Endothelial cell of umbilical vein (primary cell): ENCODE measurements at places on chromosomes 3 and 15. TPM values are rescaled to one million over a fixed set of nuclear protein-coding genes. Genes with fewer than 3 reads are reported as not detected.

DNA sequence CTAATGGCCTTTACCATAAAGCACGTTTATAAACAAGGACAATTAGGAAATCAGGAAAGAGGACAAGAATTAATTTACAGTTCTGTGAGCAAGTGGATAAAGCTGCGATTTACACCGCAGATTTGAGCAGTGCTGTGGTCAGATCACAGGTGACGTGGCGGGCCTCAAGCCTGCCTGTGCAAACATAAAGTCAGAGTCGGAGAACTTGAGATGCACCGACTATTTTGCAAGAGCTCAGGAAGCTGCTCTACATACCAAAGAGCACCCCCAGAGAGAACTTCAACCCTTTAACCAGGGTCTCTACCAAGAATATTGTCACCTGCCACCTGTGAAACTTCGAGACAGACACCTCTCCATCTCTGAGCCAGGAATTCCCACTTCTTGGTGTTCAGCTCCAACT is 35.7 kb downstream of the MECOM start:
- no peak for DNase-seq

DNA sequence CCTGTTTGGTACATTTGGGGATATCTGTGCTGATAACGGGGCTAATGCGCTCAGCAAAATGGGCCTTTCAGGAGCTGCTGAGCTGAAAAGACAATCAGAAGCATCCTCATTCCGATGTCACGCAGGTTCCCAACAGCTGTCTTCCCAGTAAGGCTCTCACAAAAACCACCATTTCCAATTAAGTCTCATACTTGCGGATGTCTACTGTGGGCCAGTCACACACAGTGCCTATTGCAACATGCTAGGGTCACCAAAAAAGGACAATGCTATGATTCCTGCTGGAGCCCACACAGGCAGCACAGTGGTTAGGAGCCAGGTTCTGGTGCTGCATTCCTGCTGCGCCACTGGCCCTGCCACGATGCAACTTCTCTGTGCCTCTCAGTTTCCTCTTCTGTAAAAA is 16.4 kb upstream of the LDHAL6B start:
- no peak for DNase-seq

GOLGA6D gene
- not detected in 2 replicates for total RNA-seq

RASGRP1 gene
- 0.38 TPM in 1 of 2 replicates, not detected in the other for total RNA-seq

GRCh38 chr15:35991386-35991785 is 445.4 kb upstream of the DPH6 start:
- no peak for DNase-seq
